Activated gamma-delta T cell treated with Interleukin-2 at 50 U/mL for 16 hours (primary cell): ENCODE measurements at places on chromosomes 11 and 22.
A peak's percentile ranks its signal among the peaks of the same experiment; 100 is the strongest.

DNA sequence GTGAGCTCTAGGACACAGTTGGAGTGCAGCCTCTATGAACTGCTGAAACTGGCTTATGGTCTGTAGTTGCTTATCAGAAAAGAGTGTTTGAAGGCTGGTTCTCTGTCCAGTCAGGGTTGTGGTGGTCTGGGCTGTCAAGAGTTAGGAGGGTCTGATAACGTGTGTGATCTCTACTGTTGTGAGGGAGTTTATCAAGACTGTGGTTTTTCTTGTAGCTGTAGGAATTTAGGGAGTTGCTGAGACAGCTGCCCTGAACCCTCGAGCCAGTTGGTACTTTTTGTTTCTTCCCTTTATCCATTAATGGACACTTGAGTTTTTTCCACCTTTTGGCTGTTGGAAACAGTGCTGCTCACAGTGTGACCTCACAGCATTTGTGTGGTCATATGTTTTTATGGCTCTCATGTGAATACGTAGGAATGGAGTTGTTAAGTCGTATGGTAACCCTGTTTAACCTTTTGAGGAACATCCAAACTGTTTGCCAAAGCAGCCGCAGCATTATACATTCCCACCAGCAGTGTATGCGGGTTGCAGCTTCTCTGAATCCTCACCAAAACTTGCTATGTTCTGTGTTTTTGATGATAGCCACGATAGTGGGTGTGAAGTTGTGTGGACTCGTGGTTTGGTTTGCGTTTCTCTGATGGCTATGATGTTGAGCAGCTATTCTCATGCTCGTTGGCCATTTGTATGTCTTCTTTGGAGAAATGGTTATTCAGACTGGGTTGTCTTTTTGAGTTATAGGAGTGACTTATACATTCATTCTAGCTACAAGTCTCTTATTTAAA is 20.9 kb upstream of the DGCR8 start:
- no peak for DNase-seq

- no peak for DNase-seq
Measured at GRCh38 chr11:86558207-86558606, 114.2 kb downstream of the ME3 start.

- no peak for DNase-seq
Measured at GRCh38 chr11:4643076-4643475, 706 bp upstream of the OR51E1 start.

DNA sequence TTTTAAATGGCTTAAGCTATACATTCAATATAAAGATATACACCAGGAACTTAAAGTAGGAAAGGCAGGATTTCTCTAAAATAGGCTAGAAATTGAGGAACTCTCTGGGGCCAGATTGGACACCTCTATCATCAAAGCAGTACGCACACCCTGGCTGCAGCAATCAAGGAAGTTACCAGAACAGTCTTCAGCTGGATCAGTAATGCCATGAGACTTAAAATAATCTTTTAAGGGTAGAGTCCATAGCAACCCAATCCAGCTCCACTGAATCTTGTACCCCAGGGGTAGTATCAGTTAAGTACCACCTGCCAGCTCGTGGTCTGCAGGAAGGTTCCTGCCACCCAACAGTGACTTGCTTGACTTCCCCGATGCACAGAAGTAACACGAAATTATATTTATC is 3.0 kb downstream of the RDX start:
- DNase-seq = no peak

DNA sequence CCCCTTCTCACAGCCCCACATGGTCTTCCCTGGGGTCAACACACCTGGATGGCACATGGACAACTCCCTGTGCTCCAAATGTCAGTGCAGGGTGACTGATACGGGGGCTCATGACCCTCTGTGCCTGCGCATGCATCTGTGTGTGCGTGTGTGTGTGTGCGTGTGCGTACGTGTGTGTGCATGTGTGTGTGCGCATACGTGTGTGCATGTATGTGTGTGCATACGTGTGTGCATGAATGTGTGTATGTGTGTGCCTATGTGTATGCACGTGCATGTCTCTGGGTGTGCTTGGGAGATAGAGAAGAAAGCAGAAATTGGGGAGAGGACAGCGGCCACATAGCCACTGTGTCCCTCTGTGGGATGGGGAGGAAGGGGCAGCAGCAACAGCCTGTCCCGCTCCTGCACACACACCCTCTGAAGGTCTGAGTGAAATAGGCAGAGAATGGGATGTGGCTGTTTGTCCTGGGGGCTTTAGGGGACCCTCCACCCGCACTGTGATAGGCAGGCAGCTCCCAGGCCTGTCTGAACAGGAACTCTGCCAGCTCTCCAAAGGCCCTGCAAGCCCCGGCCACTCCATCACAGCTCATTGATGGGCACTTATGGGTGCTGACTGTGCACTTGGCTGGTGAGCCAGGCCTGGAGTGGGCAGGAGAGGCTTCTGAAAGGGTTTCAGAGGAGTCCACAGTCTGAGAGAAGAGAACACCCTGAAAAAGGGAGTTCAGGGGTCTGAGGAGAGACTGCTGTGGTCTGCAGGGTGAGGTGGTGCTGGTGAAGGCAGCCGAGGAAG is 28.7 kb upstream of the PICK1 start:
- DNase-seq = no peak

DNA sequence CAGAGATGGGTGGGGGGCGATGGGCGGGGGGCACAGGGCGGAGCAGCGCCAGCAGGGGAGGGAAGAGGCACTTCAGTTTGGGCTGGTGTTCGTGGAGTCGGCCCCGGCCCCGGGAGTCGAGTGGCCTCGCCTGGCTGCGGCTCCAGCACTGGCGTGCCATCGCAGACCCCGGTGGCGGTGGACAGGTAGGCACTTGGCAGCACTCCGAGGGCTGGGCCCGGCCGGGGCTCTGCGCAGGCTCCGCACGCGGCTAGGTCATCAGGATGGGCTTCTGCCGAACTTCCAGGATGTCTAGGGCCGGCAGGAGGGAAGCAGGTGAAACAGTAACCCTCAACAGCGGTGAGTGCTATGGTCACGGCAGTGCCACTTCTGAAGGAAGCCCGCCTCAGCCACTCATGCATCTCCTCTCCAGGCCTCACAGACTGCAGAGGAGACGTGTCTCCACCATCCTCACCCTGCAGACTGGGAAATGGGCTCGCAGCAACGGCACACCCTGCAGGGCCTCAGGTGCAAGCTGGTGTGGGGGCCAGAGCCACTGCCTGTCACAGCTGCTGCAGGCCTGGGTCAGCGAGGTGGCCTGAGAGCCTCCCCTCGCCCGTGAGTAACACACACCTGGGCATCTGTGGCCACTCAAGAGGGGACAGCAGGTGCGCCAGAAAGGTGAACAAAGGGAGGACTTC is 33.3 kb downstream of the NUP50 start:
- DNase-seq = no peak

DNA sequence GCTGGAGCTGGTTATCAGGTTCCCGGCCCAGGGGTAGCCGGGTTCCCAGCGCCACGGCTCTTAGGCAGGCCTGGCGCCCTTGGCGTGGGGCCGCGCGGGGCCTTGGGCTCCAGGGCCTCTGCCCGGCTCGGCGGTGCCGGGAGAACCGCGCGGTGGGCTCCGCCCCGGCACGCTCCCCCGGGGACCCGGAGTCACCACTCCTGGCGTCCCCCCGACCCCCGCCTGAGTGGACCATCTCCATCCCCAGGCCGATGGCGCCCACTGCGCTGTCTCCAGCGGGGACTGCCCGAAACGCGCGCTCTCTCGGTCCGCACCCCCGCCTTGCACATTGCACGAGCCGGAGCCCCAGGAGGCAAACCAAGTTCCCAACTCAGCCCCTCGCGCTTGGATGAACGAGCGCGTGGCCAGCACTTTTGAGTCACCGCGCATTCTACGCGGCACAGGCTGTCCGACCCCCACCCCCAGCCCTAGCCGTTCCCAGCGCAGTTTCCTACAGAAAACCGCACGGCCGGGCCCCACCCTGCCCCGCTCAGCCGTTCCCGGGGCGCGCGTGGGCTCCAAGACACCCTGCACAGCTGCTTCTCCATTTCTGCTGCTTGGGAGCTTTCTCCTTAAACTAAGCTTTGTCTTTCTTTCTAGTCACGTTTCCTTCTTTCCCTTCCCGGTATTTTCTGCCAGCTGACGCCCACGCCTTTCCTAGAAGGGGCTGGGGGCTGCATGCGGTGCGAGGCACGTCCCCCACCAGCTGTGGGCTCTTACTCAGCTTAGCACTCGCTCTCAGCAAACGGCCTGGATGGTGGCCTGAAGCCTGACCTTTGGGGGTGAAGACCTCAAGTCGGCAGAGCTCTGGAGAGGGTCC is 650 bp upstream of the CHID1 start:
- peak; percentile 24 for DNase-seq

DNA sequence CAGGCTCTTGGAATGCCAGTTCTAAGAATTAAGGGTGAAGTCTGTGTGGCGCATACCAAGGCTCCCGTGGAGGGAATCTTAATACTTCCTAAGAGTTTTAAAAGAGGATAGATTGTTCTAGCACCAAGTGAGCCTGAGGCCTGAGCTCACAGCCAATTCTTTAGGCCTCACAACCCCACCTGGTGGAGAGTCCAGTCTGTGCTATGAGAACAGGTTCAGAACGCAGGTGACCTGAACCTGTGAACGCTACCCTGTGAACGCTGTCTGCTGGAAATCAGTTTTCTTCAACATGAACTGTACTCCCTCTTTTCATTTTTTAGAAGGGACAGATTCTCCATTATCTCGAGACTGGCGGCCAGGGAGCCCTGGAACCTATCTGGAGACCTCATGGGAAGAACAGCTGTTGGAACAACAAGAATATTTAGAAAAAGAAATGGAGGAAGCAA is 43.2 kb upstream of the DLAT start:
- DNase-seq = peak; percentile 33

- DNase-seq = no peak
Measured at GRCh38 chr22:41888627-41889200, 26.2 kb downstream of the SHISA8 start.

- DNase-seq = no peak
Measured at GRCh38 chr22:43860831-43861230, 1.5 kb downstream of the SULT4A1 start.

- DNase-seq = no peak
Measured at GRCh38 chr22:45640291-45640940, 31.2 kb upstream of the ATXN10 start.

DNA sequence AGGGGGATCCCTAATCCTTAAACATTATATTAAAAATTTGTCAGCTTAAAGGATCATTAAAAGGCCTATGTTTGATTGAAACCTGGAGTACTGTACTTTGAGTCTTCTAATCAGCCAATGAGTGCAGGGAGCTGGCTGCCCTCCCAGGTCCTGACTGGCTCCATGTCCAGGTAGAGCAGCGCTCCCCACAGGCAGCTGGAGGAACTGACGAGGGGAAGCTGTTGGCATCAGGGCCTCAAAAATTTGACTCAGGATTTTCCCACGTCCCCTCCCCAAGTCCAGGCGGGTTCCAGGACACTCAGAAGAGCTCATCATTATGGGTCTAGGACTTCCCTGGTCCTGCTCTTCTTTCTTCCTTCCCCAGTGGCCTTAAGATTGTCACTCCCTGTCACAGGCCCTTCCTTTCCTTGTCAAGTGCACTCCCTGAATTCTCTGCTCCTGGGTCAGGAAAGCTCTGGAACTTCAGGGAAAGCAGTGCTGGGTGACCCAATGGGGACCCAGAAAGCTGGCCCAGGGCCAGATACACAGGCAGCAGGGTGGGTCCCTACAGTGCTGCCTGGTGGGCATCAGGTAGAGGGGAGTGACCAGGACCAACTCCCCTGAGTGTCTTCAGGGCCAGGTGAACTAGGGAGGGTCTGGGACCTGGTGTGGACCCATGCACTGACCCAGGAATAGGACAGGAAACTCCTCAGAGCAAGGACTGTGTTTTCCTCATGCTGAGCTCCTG is 65.5 kb downstream of the GGTLC2 start:
- no peak for DNase-seq

- DNase-seq = no peak
Measured at GRCh38 chr11:76630600-76631281, 39.8 kb downstream of the LRRC32 start.

DNA sequence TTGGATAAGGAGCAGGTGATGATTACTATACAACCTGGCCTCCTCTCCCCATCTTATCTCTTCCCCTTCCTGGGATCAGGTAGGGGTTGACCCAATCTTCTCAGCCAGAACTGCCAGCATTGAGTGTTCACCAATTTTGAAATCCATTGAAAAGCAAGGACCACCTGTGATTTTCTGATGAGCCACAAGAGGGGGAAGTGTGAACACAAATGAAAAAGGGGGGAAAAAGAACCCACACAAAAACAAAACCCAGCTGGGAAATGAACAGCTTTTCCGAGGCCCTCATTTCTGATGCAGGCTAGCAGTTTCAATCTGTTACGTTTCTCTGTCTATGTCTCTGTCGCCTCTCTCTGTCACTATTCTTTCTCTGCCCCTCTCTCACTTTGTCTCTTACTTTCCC is 161.9 kb downstream of the INSC start:
- no peak for DNase-seq

GRCh38 chr22:50548921-50549790 is 3.5 kb downstream of the KLHDC7B start:
- DNase-seq = no peak

GRCh38 chr11:69817265-69818230 is 1.7 kb downstream of the FGF3 start:
- DNase-seq = no peak

DNA sequence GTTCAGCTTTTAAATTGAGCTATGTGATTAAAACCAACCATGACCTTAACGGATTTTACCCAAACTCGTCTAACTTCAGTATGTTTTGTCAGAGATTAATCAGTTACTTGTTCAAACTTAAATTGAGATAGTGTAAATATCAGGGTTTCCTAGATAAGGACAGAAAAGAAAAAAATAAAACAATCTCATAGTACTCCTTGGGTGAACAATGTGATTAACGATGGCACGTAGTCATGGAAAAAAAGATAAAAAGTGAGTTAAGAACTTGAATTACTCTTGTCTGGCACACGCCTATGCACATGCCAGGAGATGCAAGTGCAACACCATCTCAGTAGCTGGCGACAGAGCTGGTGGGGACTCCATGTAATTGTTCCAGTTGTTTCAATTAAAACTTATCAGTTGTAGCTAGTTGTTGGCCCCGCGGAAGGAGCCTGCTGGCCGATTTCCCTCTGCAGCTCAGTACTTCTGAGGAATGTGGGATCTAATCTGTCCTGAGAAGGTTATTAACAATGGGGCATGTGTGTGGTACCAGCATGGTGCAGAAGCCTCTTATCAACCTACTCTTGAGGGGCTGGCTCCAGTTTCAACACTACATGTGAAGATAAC is 3.0 kb downstream of the RASSF10 start:
- DNase-seq = no peak

GRCh38 chr11:35138606-35138942 is 397 bp upstream of the CD44 start:
- DNase-seq = no peak

DNA sequence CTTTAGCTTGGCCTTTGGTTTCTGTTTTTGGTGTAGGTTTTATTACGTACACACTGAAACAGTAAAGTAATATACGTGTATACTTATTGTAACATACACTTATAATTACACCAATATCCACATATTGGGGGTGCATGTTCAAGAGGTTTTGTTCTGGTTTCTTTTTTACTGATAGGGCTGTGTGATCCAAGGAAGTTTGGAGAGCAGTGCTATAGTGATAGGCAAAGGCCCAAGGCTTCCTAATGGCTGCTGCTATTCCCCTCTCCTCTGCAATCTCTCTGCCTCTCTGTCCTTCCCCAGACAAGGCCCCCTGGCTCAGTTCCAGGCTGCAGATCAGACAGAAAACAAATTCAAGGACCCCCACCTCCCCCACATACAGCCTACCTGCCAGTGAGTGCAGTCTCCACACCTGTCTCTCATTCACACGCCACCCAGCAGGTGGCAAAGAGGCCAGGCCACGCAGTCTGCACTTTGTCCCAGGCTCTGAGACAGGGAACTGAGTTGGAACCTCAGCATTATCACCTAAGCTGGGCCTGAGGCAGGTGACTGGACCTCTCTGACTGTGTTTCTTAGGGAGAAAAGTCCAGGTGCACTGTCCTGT is 15.1 kb downstream of the TMEM184B start:
- no peak for DNase-seq

- no peak for DNase-seq
Measured at GRCh38 chr11:122487669-122488068, 167.9 kb upstream of the UBASH3B start.
